ENCODE measurements at places on chromosomes 7 and 10. TPM values are rescaled to one million over a fixed set of nuclear protein-coding genes. Genes with fewer than 3 reads are reported as not detected.

GRCh38 chr7:65746398-65746669 lies 126.5 kb upstream of the VKORC1L1 start:
- H3K4me1 ChIP-seq = no peaks in the 10 kb centered on the region
- H3K4me3 ChIP-seq = no peak overlapping the region
- no peak overlapping the region for H3K27ac ChIP-seq
- no peaks in the 10 kb centered on the region for H3K36me3 ChIP-seq
- DNase-seq = no peak
- no peaks in the 10 kb centered on the region for H3K27me3 ChIP-seq

DNA sequence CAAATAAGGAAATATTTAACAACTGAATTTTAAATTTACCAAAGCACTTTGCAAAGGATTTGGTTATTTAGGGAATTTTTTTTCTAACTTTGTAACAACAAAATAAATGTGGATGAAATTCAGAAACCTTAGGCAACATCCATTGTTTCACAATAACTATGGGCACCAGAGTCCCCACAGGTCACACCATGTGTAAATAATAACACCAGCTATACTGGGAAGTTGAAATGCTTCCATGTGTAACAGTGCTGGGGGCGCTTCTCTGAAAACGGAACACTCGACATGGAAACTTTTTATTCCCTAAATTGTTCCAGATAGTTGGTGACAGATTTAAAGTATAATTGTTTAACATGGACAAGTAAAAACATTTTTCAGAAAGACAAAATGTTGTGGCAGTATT lies 818.6 kb downstream of the TNS3 start:
- no peak for DNase-seq
- peaks cover 7% of the 10 kb centered on the region for H3K4me1 ChIP-seq
- H3K27ac ChIP-seq = no peak overlapping the region

GRCh38 chr7:121831351-121831750 lies 41.6 kb upstream of the PTPRZ1 start:
- DNase-seq = no peak
- no peaks in the 10 kb centered on the region for H3K4me1 ChIP-seq
- no peak overlapping the region for H3K4me3 ChIP-seq

GRCh38 chr7:149310113-149310836 lies 48.3 kb downstream of the ZNF783 start:
- no peaks in the 10 kb centered on the region for H3K36me3 ChIP-seq
- no peak overlapping the region for H3K27ac ChIP-seq
- no peaks in the 10 kb centered on the region for H3K4me1 ChIP-seq
- no peak overlapping the region for H3K4me3 ChIP-seq
- no peak for DNase-seq
- no peaks in the 10 kb centered on the region for H3K27me3 ChIP-seq

DNA sequence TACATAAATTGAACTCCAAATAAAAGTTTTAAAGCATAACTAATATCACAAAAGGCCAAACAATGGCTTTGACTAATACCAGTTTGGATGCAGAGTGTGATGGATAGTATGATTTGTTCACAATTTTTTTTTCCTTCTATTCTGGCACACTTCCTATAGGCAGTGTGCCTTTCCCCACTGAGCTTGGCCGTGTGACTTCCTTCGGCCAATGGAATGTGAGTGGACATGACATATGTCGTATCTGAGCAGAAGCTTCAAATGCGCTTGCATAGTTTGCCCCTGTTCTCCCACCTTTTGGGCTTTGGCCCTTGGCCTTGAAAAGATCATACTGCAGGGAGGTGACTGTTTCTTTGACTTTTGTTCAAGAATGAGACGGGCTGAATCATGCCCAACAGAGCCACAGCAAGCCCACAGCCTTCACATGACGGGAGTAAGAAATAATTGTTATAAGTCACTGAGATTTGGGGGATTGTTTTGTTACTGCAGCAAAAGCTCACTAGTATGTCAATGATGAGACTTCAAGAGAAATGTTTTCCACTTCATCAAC lies 279.9 kb upstream of the NEBL start:
- no peaks in the 10 kb centered on the region for H3K36me3 ChIP-seq
- H3K4me3 ChIP-seq = no peak overlapping the region
- H3K27me3 ChIP-seq = no peaks in the 10 kb centered on the region
- DNase-seq = no peak
- no peaks in the 10 kb centered on the region for H3K4me1 ChIP-seq
- no peak overlapping the region for H3K27ac ChIP-seq

The CTNNA3 gene
- total RNA-seq = 8.8 TPM

The LRRC18 gene
- total RNA-seq = not detected
